Mesothelial cell of epicardium (in vitro differentiated cells): ENCODE measurements at places on chromosomes 1 and 21. TPM values are rescaled to one million over a fixed set of nuclear protein-coding genes. Genes with fewer than 3 reads are reported as not detected.

The BMP8B gene
- total RNA-seq = 0.14 to 0.31 TPM (median 0.18 TPM) in 3 replicates

The CCDC27 gene
- not detected in 3 replicates for total RNA-seq

DNA sequence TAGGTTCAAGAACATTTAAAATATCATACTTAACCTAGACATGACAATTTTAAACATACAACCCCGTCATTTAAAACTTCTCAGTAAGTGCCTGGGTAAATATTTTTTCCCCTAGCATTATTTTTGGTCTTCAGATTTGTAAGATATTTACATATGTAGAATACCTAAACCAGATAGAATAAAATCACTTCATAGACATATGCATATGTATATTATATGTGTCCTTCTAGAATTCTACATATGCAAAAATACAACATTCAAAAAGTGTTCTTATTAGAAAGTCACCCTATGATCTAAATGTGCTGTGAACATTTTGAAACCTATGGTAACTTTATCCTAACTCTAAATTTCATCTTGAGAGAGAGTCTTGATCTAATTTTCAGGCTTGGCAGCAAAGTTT is 1467.0 kb upstream of the B3GALT2 start:
- peaks cover 2% of the 10 kb centered on the region for H3K27me3 ChIP-seq
- no peak overlapping the region for H3K4me3 ChIP-seq
- no peak overlapping the region for H3K27ac ChIP-seq
- H3K4me1 ChIP-seq = no peaks in the 10 kb centered on the region
- no peak for DNase-seq

- H3K27me3 ChIP-seq = no peaks in the 10 kb centered on the region
- peak; percentile 78 for DNase-seq
- peaks cover 54% of the 10 kb centered on the region for H3K4me1 ChIP-seq
These were observed at the start of gene SLC6A9 for GRCh38 chr1:44031252-44032169. Gene SLC6A9, minus strand, starts transcription at chr1:44031462. Its CDS starts 7,185 bp downstream, at chr1:44024277.

DNA sequence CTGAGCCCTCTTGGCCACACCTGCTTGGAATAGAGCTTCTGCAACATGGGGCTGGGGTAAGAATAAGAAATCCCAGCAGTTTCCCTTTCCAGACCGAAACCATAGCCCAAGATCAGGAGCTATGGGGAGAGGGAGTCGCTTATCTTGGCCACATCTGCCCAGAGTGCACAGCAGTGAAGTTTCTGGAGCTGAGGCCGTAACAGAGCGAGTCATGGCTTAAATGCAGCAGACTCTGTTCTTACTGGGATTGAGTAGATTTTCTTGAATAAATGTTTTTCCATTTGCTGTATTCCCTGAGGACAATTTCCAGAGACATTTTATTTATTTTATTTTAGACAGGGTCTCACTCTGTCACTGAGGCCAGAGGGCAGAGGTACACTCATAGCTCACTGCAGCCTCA is 33.5 kb downstream of the CFAP57 start:
- no peaks in the 10 kb centered on the region for H3K27me3 ChIP-seq
- peaks cover 27% of the 10 kb centered on the region for H3K4me1 ChIP-seq
- peaks cover 9% of the 10 kb centered on the region for H3K36me3 ChIP-seq
